ENCODE measurements at places on chromosomes 5 and 9.

DNA sequence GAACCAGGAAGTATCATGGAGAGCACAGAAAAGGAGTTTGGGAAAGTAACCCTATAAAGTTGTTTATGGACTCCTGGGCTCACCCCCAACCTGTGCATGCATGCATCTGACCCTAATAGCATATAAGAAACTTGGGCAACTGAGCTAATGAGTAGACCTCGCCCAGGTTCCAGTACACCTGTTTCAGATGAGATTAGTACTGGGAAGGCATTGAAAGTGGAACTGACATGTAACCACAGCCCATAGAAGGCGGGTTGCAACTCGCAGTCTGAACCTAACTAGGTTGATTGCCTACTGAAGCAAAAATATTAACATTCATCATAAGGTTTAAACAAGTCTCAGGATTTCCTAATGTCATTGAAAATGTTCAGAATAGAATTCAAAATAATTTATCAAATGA is 87.0 kb downstream of the WNK2 start:
- DNase-seq: peak; percentile 7
- H3K4me3 ChIP-seq: peak overlapping the region; percentile 32
- no peaks in the 10 kb centered on the region for H3K36me3 ChIP-seq
- H3K27me3 ChIP-seq: peaks cover 21% of the 10 kb centered on the region

GRCh38 chr9:13898957-13899356 is 415.0 kb downstream of the NFIB start:
- no peak overlapping the region for H3K4me3 ChIP-seq
- H3K36me3 ChIP-seq: no peaks in the 10 kb centered on the region
- H3K27me3 ChIP-seq: no peaks in the 10 kb centered on the region
- no peak overlapping the region for H3K27ac ChIP-seq
- DNase-seq: no peak

GRCh38 chr9:137264067-137264466 is 8.9 kb downstream of the NELFB start:
- no peak overlapping the region for H3K27ac ChIP-seq
- no peak for DNase-seq
- peaks cover 47% of the 10 kb centered on the region for H3K36me3 ChIP-seq
- peaks cover 22% of the 10 kb centered on the region for H3K4me1 ChIP-seq
- H3K27me3 ChIP-seq: no peaks in the 10 kb centered on the region

GRCh38 chr5:83750749-83751148 is 30.1 kb upstream of the HAPLN1 start:
- H3K4me3 ChIP-seq: no peak overlapping the region
- no peaks in the 10 kb centered on the region for H3K4me1 ChIP-seq
- H3K36me3 ChIP-seq: no peaks in the 10 kb centered on the region
- no peaks in the 10 kb centered on the region for H3K27me3 ChIP-seq

DNA sequence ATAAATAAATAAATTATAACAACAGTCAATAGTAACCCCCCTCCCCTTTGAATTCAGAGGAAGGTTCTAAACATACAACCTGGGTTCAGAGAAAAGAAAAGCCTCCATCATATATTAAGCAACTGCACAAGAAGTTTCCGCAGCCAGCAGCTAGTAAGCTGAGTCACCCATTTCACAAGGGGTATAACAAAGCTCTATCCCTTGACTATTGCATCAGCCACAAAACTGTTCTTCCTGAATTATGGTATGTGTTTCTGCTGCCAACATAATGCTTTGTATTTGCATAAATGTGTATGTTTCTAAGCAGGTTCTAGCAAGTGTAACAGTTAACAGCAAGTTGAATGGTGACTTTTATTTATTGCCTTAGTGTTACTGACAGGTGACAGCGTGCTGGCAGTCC is 6.8 kb upstream of the CEP120 start:
- no peak for DNase-seq
- H3K4me1 ChIP-seq: peaks cover 2% of the 10 kb centered on the region
- no peak overlapping the region for H3K27ac ChIP-seq
- H3K36me3 ChIP-seq: no peaks in the 10 kb centered on the region

- H3K4me3 ChIP-seq: no peak overlapping the region
- no peaks in the 10 kb centered on the region for H3K36me3 ChIP-seq
- no peak for DNase-seq
- H3K27me3 ChIP-seq: no peaks in the 10 kb centered on the region
- H3K27ac ChIP-seq: no peak overlapping the region
- H3K4me1 ChIP-seq: no peaks in the 10 kb centered on the region
Measured at GRCh38 chr9:135338546-135338945, 141.0 kb upstream of the PPP1R26 start.

DNA sequence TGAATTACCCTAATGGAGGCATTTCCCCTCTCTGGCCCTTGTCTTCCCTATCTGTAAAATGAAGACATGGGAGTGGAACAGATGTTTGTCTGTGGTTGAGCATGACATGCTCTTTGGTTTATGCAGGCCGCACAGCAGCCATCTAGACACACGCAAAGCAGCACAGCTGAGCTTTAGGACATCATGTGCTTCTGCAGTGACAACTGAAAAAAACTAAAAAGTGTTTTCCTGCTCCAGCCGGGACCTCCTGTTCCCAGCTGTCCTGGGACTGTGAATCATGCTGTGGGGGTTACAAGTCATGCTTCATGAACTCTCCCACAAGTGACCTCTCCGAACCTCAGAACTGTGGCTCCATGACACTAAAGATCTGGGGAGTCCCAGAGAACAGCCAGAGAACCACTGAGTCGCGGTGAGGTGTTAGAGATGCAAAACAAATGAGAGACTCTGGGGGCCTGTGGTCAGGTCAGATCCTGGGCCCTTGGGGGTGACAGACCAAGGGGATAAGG is 1.7 kb downstream of the SMIM3 start:
- no peaks in the 10 kb centered on the region for H3K36me3 ChIP-seq
- H3K27ac ChIP-seq: peak overlapping the region; percentile 38
- DNase-seq: no peak
- H3K4me3 ChIP-seq: peak overlapping the region; percentile 36

GRCh38 chr5:66558560-66558959 is 37.6 kb upstream of the MAST4 start:
- peak overlapping the region; percentile 63 for H3K27ac ChIP-seq
- peaks cover 3% of the 10 kb centered on the region for H3K36me3 ChIP-seq
- peaks cover 31% of the 10 kb centered on the region for H3K4me1 ChIP-seq
- H3K4me3 ChIP-seq: no peak overlapping the region
- no peaks in the 10 kb centered on the region for H3K27me3 ChIP-seq

DNA sequence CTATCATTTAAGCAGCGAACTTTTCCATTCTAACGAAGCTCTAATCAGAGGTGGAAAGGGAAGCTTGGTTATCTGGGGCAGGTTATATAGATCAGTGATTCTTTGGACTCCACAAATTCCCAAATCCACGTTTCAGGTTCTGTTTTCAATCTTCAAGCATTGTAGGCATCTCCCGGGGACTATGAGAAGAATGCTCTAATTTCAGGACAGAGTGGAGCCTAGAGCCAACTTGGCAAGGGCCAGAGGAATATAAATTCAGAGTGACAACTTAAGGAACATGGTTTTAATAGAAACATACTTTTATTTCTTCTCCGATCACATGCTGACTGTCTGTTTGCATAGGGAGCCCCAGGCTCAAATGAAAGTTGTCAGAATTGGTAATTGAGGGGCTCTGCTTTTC is 514.0 kb upstream of the KLF4 start:
- H3K27ac ChIP-seq: no peak overlapping the region
- no peak overlapping the region for H3K4me3 ChIP-seq
- peaks cover 22% of the 10 kb centered on the region for H3K27me3 ChIP-seq
- H3K4me1 ChIP-seq: no peaks in the 10 kb centered on the region
- no peaks in the 10 kb centered on the region for H3K36me3 ChIP-seq
- DNase-seq: no peak

DNA sequence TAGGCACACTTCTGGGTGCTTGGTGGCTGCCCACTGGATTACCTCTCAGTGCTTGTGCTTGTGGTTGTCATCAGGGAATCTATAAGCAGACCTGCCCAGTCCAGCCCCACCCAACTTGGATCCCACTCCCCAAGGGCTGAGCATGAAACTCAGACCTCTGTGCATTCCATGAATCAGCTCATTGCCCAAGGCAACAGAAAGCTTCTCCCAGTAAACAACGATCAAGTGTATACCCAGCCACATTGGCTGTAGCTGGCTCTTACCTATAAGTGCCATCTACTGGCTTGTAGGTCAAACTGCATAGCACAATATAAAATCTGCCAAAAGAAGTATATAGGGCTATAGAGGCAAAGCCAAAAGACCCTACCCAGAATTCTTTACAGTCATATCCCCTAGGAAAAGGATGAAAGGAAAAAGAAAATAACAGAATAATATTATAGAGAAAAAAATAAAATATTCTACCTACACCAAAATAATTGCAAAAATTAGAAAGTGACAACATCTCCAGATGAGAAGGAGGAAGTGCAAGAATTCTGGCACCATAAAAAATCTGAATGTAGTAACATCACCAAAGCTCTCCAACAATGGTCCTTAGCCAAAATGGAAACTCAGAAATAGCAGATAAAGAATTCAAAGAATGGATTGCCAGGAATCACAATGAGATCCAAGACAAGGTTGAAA is 321.0 kb upstream of the TRPC7 start:
- no peaks in the 10 kb centered on the region for H3K4me1 ChIP-seq
- no peak overlapping the region for H3K4me3 ChIP-seq
- no peaks in the 10 kb centered on the region for H3K36me3 ChIP-seq
- no peak overlapping the region for H3K27ac ChIP-seq

DNA sequence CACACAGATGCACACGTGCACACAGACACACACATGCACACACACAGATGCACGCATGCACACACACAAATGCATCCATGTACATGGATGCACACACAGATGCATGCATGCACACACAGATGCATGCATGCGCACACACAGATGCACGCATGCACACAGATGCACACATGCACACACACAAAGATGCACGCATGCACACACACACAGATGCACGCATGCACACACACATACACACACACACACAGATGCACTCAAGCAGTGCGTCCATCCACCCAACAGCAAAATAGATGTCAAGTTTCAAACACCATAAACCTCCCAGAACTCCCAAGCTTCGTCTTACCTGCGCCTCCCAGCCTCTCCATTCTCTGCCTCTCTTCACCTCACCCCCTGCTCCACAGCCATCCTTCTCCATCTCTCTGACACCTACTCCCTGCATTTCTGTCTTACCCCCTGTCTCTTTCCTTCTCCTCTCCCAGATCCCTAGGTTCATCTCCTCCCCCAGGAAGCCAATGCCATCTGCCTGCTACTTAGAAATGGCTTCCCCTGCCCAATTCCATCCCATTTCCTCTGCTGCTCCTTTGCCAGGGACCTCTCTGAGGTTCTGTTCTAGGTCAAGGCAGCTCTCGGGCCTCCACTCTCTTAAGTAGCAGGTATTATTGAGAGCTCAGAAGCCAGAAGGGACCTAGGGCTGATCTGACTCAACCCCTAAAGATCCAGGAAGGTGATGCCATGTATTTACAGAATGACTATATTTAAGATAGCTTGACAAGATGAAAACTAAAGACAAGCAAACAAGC is 297.2 kb downstream of the MED10 start:
- H3K4me1 ChIP-seq: no peaks in the 10 kb centered on the region
- H3K36me3 ChIP-seq: no peaks in the 10 kb centered on the region
- H3K4me3 ChIP-seq: no peak overlapping the region
- DNase-seq: no peak
- no peaks in the 10 kb centered on the region for H3K27me3 ChIP-seq
- no peak overlapping the region for H3K27ac ChIP-seq

GRCh38 chr9:99401680-99402504 is 179.8 kb downstream of the SEC61B start:
- H3K36me3 ChIP-seq: no peaks in the 10 kb centered on the region
- H3K4me3 ChIP-seq: no peak overlapping the region
- no peak overlapping the region for H3K27ac ChIP-seq
- H3K4me1 ChIP-seq: no peaks in the 10 kb centered on the region

DNA sequence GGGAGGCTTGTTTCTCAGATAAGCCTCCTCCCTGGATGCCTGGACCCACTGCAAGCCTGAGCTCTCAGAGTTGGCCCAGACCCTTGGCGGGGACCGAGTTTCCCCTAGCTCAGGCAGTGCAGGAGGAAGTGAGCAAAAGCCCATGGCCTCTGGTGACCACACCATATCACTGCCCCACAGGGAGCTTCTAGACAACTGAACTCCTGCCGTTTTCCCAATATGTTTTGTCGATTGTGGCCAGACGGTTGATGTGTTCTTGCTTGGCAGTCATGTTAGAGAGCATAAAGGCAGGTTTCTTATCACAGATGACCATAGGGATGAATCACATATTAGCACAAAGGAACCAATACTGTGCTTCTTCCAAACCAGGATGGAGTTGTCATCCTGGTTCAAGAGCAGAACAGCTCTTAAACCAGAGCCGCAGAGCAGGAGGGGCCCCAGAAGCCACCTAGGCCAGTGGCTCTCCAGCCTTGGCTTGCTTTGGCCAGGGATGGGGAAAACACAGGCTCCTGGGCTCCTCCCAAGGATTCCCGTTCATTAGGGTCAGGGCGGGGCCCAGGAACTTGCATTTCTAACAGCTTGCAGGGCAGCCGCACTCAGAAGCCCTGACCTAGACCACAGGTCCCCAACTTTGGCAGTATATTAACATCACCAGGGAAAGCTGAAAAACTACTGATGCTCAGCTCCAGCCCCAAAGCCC is 113.1 kb upstream of the TBC1D2 start:
- H3K36me3 ChIP-seq: peaks cover 2% of the 10 kb centered on the region
- no peak overlapping the region for H3K27ac ChIP-seq
- H3K27me3 ChIP-seq: peaks cover 3% of the 10 kb centered on the region
- H3K4me3 ChIP-seq: no peak overlapping the region
- no peaks in the 10 kb centered on the region for H3K4me1 ChIP-seq

DNA sequence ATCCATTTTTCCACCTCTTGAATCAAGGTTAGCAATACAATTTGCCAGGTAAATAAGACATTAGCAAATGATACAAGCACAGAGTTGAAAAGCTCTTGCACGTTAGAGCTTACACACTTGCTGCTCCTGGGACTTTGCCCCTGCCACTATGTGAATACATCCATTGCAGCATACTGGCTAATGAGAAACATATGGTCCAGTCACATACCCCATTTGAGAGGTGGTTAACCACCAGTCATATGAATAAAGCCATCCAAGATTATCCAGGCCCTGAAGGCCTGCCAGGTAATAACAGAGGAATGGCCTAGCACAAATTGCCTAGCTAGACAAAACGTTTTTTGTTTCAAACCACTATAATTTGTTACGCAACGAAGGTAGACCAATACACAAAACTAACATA is 45.8 kb upstream of the FTMT start:
- no peak for DNase-seq
- no peaks in the 10 kb centered on the region for H3K27me3 ChIP-seq
- no peaks in the 10 kb centered on the region for H3K36me3 ChIP-seq
- H3K4me1 ChIP-seq: no peaks in the 10 kb centered on the region

All from activated B cell treated with CpG ODN at 0.5 μM for 24 hours (primary cell).